ENCODE measurements at places on chromosomes 2 and 18.

- DNase-seq, result no peak
Observed at GRCh38 chr18:69935319-69936190, 12.1 kb downstream of the CD226 start.

DNA sequence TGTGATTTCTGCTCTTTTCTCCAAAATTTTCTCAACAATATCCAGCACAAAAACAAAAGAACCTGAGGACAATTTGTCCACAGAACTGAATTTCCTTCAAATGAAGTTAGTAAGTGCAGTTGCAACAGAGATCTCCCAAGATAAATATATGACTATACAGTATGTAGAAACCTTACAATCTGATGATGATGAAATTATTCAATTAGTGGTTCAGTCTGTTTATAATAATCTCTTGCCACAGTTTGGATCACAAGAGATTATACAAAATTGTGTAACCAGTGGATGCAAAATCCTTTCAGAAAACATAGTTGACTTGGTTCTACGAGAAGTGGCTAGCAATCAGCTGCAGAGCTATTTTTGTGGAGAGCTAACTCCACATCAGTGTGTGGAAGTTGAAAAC, 68.7 kb downstream of the FSIP2 start:
- no peak for DNase-seq

- peak; percentile 35 for DNase-seq
Observed at GRCh38 chr2:29011418-29012060, 30.4 kb downstream of the TOGARAM2 start.

GRCh38 chr2:235737396-235737795, 243.6 kb downstream of the AGAP1 start:
- no peak for DNase-seq

GRCh38 chr18:34848695-34849094, 138.6 kb downstream of the DTNA start:
- no peak for DNase-seq

- DNase-seq, result no peak
Observed at GRCh38 chr2:130813722-130814121, 23.0 kb upstream of the ARHGEF4 start.

DNA sequence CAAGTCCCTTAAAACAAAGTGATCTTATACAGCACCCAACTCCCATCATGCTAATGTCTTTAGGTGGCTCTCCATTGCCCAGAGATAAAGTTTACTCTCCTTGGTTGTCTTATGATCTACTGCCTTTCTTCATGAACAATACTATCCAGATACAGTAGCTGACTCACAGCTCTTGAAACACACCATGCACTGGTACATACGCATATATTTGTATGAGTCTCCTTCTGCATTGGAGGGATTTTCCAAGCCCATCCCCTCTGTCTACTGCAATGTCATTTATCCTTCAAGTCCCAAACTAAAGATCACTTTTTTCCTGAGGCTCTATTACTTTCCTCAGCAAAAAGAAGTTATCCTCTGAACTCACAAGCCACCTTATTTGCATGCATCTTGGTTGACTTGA, 84.7 kb upstream of the LRATD1 start:
- DNase-seq, result no peak

- no peak for DNase-seq
Observed at GRCh38 chr2:19882286-19882685, 19.5 kb downstream of the TTC32 start.

All from NCI-H2081 (cell line).